ENCODE measurements at places on chromosomes 2 and 18.

GRCh38 chr18:57188851-57189557, 42.1 kb downstream of the BOD1L2 start:
- H3K27me3 ChIP-seq, result no peaks in the 10 kb centered on the region
- H3K27ac ChIP-seq, result no peak overlapping the region
- peaks cover 5% of the 10 kb centered on the region for H3K4me1 ChIP-seq
- peaks cover 28% of the 10 kb centered on the region for H3K36me3 ChIP-seq
- H3K4me3 ChIP-seq, result no peak overlapping the region

DNA sequence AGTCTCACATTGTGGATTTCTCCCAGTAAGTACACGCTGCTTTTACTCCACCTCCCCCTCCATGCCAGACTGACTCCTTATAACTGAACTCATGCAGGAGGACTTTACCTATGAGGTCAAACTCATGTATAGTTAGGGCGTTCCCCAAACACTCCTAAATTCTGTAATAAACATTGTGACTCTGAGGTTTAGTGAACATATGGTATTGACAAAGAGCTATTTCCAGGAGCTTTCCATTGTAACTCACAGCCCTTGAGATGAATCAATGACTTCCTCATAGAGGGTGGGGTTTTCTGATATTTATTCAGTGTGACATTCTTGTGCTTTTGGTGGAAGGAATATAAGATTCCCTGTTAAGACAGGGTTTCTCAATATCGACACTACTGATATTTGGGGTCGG, 337.4 kb upstream of the SLC14A2 start:
- H3K4me1 ChIP-seq, result no peaks in the 10 kb centered on the region
- DNase-seq, result no peak
- peaks cover 9% of the 10 kb centered on the region for H3K27me3 ChIP-seq
- no peaks in the 10 kb centered on the region for H3K36me3 ChIP-seq
- H3K4me3 ChIP-seq, result no peak overlapping the region

GRCh38 chr18:10898417-10898974, 250.9 kb downstream of the PIEZO2 start:
- peaks cover 8% of the 10 kb centered on the region for H3K4me1 ChIP-seq
- H3K27ac ChIP-seq, result no peak overlapping the region
- peaks cover 11% of the 10 kb centered on the region for H3K36me3 ChIP-seq
- DNase-seq, result no peak
- H3K27me3 ChIP-seq, result peaks cover 8% of the 10 kb centered on the region
- no peak overlapping the region for H3K4me3 ChIP-seq

GRCh38 chr2:73870084-73870483, 22.7 kb upstream of the ACTG2 start:
- no peak overlapping the region for H3K27ac ChIP-seq
- H3K4me1 ChIP-seq, result no peaks in the 10 kb centered on the region

All from glutamatergic neuron (in vitro differentiated cells).